ENCODE measurements at places on chromosomes 16 and 17.
A peak's percentile ranks its signal among the peaks of the same experiment; 100 is the strongest.

DNA sequence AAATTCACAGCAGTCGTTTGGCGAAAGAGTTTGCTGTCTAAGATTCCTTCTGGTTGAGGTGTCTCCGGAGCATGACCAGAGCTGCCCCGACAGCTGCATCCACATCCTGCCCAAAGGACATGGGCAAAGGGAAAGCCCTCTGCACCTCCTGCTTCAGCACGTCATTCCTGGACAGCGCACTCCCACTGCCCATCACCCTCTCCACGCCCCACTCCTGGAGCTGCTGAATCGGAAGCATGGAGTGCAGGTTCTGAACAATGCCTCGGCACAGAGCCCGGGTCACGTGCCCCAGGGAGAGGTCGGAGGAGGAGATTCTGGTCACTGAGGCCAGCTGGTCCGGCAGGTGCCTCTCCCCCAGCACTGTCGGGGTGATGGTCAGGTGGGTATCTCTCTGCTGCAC is 1.3 kb upstream of the TRPV1 start:
- DNase-seq = no peak

DNA sequence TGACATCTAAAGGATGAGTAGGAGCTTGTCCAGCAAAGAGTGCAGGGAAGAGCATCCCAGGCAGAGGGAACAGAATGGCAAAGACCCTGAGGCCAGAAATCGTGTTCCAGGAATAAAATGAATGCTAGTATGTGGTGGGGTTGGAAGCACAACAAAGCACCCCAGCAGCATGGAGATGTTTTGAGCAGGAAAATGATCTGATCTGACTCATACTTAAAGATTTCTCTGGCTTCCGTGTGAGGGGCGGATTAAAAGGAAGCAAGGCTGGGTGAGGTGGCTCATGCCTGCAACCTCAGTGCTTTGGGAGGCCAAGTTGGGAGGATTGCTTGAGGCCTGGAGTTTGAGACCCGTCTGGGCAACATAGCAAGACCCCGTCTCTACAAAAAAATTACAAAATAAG is 2.3 kb downstream of the SLC5A11 start:
- DNase-seq = no peak

GRCh38 chr17:69547230-69547629 is 132.7 kb downstream of the MAP2K6 start:
- no peak for DNase-seq

GRCh38 chr17:17376362-17376761 is 73.2 kb downstream of the NT5M start:
- no peak for DNase-seq

DNA sequence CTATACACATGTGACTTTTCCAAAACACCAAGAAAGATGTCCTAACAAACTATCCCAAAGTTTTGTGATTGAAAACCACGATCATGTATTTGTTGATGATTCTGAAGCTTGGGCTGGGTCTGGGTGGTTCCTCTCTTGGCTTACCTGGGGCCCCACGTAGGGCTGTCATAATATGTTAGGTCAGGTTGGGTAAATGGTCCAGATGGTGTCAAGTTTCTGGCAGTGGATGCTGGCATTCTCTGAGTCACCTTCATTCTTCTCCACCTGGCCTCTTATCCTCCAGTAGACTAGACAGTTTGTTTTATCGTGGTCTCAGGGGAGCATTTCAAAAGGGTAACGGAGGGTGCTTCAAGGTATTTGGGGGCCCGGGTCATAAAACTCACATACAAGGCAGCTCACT is 39.4 kb downstream of the SYCE1L start:
- DNase-seq = no peak

DNA sequence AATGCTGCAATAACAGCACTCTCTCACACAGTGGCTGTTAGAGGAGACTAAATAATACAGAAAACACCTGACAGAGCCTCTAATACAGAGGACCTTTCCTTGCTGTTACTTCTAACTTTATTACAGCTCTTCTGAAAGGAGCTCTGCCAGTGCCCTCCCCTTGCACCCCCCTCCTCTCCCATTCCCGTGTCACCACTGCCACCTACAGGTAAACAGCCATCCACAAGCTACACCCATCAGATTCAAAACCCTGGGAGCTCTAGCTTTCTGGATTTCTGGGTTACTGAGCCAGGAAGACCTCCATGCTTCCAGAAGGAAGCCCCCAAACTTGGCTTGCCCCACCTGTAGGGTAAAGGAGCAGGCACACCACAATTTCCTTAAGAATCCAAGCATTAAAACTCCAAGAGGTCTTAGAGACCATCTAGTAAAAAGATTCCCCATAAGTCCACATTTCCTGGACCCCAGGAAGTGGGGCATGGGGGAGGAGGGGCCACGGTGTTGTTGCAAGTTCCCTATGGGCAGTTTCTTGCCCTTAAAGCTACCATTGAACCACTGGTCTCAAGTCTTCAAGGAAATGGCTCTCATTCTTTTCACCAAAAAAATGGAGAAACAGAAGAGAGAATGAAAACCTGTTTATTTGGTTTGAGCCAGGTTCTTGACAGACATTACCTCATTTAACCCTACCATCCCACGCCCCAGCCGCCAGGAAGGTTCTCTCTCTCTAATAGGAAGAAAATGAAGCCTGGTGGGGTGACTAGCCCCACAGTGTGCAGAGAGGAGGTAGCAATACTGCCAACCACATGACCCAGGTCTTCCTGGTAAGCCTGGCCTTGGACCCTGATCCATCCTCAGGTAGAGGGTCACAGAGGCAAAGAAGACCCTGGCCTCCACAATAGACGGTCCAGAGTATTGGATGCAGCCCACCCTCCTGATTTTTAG is 52.8 kb downstream of the TOM1L2 start:
- peak; percentile 57 for DNase-seq

- no peak for DNase-seq
These were observed 1.1 kb upstream of the ALOX12 start for GRCh38 chr17:6994666-6995256.

DNA sequence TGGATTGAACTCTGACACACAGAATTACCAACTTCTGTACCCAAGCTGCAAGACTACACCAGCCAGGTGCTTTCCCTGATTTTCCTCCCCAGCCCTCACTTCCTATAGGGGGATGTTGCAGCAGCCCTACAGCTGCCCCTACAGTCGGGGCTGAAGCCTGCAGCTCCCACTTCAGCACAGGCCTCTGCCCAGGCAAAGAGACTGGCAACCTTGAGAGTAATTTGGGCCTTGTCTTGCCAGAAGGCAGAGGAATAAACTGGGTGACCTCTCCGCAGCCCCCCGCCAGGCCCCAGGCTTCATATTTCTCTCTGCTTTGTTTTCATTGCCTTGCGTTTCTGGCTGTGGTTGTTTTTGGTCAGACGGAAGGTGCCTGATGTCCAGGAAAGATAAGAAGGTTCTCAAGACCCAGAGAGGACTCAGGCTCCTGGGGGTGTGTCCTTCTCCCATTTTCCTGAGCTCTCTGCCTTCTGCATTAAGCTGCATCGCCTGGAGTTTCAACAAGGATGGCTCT is 32.0 kb downstream of the SLC6A4 start:
- DNase-seq = no peak

GRCh38 chr16:1494129-1494640 is 1.0 kb downstream of the TELO2 start:
- DNase-seq = no peak

- DNase-seq = peak; percentile 55
These were observed 34.8 kb downstream of the TIMM22 start for GRCh38 chr17:1031711-1032110.

DNA sequence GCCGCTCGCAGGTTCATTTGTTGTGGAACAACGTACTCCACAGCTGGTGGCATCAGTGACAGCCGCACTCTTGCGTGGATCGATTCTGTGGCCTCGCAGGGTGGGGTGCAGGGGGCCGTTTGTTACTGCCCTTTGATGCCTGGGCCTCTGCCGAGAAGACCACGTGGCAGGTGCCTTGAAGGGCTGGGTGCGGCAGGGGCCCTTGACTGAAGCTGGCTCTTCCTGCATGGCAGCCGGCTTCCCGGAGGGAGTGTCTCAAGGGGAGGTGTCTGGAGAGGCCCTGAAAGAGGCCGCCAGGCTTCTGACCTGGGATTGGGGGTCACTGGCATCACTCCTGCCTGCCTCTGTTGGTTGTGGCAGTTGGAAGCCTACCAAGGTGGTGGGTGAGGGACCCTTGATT is 43.8 kb downstream of the TBCD start:
- no peak for DNase-seq
